Left forelimb (tissue), 1 donor: ENCODE measurements at places on chromosomes 2 and 18.

- no peak for DNase-seq
Observed at GRCh38 chr2:157684940-157685466, 56.3 kb upstream of the ACVR1C start.

GRCh38 chr2:127201452-127201851 is 18.6 kb downstream of the CYP27C1 start:
- DNase-seq = no peak

- DNase-seq = no peak
Observed at GRCh38 chr2:201182650-201183364, at the start of gene CASP10. CASP10 (plus strand) TSS chr2:201183141; CDS start chr2:201185778, 2,637 bp downstream.

DNA sequence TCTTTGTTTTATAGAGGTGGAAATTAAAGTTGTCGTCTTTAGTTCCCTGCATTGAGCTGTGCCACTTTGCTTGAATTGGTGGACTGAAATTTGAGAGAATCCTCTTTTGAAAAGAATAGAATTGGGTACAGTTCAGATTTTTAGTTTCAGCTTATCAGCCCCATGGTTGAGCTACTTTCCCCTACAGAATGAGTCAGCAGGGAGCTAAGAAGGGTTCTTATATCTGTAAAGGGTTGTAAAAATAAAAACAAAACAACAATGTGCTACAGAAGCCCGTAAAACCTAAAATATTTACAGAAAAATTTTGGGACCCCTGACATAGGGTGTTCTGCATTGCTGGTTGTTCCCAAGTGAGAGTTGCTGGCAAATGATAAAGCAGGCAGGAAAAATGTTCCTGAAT is 12.6 kb downstream of the SLC20A1 start:
- DNase-seq = no peak

- DNase-seq = no peak
Observed at GRCh38 chr2:32752952-32753351, 125.1 kb downstream of the TTC27 start.
